ENCODE measurements at places on chromosomes 13 and 19.
A peak's percentile ranks its signal among the peaks of the same experiment; 100 is the strongest.

DNA sequence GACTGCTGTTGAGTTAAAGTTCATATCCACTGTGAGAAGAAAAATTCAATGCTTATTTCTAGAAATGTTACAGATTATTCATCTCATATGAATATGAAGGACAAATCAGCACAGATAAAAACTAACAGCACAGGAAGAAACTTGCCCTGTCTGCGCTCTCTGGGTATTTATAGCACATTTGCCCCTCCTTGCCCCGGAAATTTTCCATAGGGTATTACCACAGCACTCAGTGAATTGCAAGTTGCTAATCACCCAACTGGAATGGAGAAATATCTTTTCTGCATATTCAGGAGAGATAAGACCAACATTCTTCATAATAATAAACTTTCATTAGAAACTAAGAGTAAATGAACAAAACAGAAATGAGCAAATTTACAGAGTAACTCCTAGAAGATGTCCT, 318.0 kb upstream of the KLF12 start:
- no peak for DNase-seq

GRCh38 chr19:46521241-46521868, 25.7 kb upstream of the PNMA8B start:
- DNase-seq, result no peak

DNA sequence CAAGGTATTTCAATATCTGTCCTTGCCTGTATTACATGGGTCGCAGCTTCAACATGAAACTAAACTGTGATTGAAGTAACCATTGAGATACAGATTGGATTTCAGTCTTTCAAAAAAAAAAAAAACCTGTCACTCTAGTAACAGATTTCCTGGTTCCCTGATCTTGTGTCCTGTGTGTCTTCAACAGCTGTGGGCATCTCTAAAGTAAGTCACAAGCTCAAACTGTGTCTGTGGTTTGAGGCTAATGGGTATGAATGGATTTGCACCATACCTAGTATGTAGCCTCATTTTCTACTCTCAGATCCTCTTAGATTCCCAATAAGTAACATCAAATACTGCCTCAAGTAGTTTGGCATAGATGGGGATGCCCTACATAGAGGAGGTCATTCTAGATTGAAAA, 300.1 kb downstream of the COG6 start:
- DNase-seq, result no peak

- DNase-seq, result peak; percentile 14
These were observed 1003.7 kb downstream of the SLITRK1 start for GRCh38 chr13:82878536-82878935.

DNA sequence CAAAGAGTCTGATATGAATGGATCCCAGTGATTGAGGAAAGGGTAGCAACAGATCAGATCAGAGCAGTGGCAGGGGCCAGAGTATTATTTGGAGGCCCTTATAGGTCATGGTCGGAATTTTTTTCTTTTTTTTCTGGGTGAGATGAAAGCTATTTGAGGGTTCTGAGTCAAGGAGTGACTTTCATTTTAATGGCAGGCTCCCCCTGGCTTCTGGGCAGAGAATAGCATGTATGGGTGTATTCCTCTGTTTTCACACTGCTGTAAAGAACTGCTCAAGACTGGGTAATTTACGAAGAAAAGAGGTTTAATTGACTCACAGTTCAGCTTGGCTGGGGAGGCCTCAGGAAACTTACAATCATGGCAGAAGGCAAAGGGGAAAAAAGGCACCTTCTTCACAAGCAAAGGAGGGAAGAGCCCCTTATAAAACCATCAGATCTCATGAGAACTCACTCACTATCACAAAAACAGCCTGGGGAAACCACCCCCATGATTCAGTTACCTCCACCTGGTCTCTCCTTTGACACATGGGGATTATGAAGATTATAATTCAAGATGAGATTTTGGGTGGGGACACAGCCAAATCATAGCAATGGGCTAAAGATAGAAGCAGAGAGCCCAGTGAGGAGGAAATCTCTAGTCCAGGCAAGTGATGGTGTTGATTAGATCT, 3.0 kb upstream of the SLC6A16 start:
- DNase-seq, result no peak
